GM03348 (cell line): ENCODE measurements at places on chromosomes 5 and 9.

DNA sequence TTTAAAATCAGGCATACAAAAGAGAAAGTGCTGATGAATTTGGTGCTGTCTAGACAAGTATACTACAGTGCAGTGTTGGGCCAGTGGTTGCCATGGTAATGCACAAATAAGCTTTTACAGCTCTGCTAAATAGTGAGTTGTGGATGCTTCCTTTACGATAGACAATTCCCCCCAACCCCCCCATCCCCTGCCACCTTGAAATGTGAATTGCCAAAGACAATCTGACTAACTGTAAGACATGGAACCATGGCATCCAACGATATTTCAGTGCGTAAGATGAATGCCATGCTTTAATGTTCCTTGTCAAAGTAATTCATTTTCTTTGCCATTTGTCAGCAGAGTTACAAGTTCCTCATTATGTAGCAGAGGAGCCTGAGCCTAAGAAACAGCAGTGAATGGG, 91.5 kb upstream of the NREP start:
- DNase-seq: no peak

DNA sequence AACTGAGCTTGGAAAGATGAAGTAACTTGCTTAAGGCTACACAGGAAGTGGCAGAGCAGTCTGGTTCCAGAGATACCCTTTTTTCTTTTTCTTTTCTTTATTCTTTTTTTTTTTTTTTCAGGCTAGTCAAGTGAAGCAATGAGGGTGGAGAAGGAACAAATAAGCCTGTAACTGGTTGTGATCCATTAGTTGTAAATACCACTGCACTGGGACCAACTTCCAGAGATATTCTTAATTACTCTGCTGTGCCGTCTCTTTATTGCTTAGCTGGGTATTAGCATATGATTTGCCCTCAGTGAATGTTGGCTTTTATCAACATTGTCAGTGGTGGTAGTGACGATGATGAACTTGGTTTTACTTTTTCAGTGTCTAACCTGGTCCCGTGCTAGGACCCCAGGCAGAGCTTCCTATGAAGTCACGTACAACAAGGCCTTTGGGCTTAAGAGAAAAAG, 26.7 kb downstream of the LNPEP start:
- DNase-seq: no peak

GRCh38 chr5:52705720-52706119, 82.0 kb upstream of the ITGA1 start:
- peak; percentile 46 for DNase-seq

GRCh38 chr5:14183187-14183939, 40.2 kb downstream of the TRIO start:
- DNase-seq: peak; percentile 46

GRCh38 chr9:8724284-8725018, 924.9 kb upstream of the DMAC1 start:
- no peak for DNase-seq

GRCh38 chr9:115359017-115359780, 241.2 kb upstream of the TNC start:
- no peak for DNase-seq

DNA sequence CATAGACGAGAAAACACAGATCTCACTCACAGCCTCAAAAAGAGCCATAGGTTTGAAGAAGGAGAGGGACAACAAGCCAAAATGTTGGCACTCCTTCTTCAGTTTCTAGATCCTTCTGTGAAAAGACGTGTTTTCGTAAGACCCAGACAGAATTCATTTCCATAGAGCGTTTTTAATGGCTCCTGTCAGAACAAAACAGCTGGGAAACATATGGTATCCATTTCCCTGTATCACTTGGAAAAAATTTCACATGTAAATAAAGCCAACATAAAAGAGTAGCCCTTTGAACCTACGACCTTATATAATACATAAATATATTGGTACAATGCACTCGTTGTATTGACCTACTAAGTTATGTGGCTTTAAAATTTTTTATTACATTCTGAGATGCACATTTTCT, 108.1 kb downstream of the SNCAIP start:
- DNase-seq: no peak

GRCh38 chr9:113626735-113627495, 163.4 kb downstream of the RGS3 start:
- no peak for DNase-seq

- DNase-seq: no peak
These were observed 137.4 kb downstream of the GAS1 start for GRCh38 chr9:86809759-86810367.

GRCh38 chr5:177434437-177434836, 8.0 kb downstream of the GRK6 start:
- DNase-seq: no peak

- no peak for DNase-seq
These were observed 20.3 kb downstream of the FBP1 start for GRCh38 chr9:94619026-94619425.
